Stimulated activated CD4-positive, alpha-beta T cell treated with anti-CD3 and anti-CD28 coated beads, Interleukin-2, amount 100 ng/mL, for 48 hours (primary cell): ENCODE measurements at places on chromosomes 7 and 10.

DNA sequence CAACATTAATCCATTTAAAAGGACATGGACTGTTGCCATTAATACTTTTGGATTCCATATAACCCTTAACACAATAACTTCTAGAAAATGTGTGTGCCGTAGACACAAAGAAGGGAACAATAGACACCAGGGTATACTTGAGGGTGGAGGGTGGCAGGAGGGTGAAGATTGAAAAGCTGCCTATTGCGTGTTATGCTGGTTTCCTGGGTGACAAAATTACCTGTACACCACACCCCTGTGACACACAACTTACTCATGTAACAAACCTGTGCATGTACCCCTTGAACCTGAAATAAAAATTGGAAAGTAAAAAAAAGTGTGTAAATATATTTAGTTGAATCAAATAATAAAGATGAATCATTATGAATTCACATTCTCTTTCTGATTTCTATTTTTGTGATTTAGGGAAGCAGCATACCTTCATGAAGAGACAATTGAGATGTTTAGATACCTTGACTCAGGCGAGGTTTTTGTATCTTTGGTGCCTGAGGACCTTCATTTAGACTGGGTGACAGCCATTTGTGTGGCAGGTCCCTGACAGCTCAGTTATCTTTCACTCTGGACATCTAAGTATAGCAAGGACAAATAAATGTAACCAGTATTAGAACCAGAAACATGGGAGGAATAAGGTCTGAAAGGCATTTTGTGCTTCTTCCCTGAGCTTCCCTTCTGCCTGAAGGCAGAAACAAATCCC lies 28.7 kb downstream of the GIMAP8 start:
- no peak for DNase-seq

DNA sequence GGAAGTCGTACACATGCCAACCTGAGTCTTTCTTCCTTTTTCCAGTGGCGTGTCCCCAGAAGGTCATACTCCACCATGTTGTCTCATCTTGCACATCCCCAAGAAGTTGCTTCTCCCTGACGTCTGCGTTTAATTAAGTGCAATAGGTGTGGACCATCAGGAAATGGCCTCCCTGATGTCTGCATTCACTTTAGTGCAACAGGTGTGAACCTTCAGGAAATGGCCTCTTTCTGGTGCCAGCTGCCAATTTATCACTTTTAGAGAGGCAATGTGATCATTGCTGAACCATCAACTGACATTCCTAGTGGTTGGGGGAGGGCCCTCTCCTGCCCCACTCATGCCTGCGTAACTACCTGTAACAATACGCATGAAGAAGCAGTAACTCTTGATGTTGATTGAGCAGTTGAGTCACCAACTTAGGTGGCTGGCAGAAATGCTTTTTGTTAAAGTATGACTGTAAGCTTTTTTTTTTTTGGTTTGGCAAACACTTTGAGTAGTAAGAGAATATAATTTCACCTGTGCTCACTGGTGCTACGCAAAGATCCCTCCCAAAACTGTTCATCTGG lies 25.8 kb downstream of the SCIN start:
- no peak for DNase-seq

- no peak for DNase-seq
Measured at GRCh38 chr7:135918134-135918533, 59.0 kb downstream of the MTPN start.

- DNase-seq: no peak
Measured at GRCh38 chr7:124106575-124106974, 73.7 kb upstream of the TMEM229A start.

DNA sequence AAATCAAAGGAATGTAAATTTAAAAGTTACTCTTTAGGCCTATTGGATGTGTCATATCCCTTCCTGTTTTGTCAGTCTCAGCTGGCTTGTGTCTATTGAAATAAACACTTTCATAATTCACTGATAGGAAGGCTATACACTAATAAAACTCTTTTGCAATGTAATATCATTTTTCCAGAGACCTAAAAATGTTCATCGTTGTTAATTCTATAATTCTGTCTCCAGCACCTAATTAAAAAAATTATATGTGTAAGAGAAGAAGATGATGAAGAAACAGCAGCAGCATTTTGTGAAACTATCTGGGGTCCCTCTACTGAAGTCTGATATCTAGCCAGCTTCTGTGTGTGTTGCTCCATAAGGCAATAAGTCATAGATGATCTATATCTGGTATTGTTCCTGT lies 602.7 kb downstream of the ETV1 start:
- no peak for DNase-seq

GRCh38 chr7:98974906-98975816 lies 96.8 kb downstream of the TRRAP start:
- no peak for DNase-seq

- no peak for DNase-seq
Measured at GRCh38 chr7:101677391-101677790, 48.3 kb upstream of the MYL10 start.

DNA sequence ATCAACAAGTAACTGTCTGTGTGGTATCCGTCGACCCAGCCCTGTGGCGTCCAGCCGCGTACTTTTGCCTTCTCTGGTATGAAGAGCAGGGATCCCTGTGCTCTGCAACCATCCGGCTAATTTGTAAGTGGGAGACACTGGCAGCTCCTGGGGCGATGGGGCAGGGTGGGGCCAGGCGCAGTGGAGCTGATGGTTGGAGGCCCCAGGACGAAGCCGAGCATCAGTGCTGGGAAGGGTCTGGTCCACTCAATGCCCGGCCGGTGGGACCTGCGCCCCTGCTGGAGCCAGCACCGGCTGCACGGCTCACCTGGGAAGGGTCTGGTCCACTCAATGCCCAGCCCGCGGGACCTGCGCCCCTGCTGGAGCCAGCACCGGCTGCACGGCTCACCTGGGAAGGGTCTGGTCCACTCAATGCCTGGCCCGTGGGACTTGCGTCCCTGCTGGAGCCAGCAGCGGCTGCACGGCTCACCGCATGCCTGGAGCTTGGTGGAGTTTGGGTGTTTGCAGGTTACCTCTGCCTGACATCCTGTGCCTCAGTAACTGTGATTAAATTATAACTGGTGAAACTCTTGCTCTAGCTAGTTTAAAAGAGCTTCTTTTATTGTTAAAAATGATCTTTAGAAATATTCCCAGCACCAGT lies 96.1 kb downstream of the NKX6-2 start:
- DNase-seq: no peak

- no peak for DNase-seq
Measured at GRCh38 chr10:11286261-11286852, 268.7 kb downstream of the CELF2 start.

DNA sequence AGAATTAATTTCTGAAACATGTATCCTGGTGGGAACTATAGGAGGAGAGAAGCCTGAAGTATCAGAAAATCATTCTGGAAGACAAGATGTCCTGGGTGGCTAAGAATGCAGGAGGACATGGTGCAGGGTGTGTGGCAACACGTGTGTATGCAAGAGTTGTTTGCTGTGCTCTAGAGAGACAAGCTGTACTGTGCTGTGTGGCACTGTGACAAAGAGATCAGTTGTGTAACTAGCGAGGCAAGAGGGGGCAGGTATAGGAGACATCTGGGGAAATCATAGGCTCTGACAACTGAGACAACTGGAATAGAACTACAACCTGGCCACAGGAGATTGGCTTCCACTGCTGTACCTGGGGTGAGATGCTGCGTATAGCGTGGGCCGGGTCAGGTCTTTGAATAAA lies 9.3 kb downstream of the ITGA8 start:
- DNase-seq: no peak

- DNase-seq: no peak
Measured at GRCh38 chr10:4234661-4235060, 449.7 kb upstream of the KLF6 start.

DNA sequence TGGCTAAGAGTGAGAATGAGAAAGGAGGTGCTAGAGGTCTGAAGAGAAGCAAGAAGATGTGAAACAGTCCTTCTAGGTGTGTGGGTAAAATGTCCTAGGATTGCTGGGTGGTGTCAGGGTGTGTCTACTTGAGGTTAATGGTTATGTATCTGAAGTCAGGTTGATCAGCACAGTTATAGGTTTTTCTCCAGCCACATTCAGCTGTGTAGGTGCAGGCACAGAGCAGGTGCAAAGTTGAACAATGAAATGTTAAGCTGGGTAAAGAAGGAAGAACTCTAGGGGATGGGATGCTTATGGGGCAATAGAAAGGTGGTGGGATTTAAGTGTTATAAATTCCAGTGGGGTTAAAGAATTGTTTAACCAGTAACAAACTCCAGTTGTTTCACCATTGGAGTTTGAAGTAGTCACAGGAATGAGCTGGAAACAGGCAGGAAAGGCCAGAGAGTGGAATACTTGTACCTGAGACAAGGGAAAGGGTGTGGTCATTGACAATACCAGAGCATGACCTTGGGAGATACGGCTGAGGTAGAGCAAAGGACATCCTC lies 200.4 kb upstream of the YAE1 start:
- DNase-seq: no peak

GRCh38 chr7:143104759-143105158 lies 27.1 kb upstream of the PIP start:
- no peak for DNase-seq

- no peak for DNase-seq
Measured at GRCh38 chr10:123502983-123503382, 163.2 kb upstream of the GPR26 start.

DNA sequence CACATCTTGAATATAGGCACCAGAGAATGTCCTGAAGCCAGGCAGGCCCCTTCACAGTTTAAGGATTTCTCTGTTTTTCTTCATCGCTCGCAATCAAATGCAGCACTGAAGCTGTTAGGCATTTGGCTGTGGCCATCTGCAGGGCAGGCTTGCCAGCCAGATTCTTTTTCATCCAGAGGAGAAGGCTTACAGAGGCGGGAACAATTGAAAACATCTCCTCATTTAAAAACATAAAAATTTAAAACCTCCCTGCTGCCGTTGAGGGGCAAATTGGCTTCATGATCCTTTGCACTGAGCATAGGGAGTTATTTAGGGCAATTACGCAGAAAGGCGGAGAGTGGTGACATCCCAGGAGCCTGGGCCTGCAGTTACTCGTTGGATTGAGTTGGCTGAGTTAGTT lies 500.0 kb downstream of the TYW1 start:
- no peak for DNase-seq

- DNase-seq: peak; percentile 30
Measured at GRCh38 chr10:132229834-132230556, 43.2 kb downstream of the DPYSL4 start.

DNA sequence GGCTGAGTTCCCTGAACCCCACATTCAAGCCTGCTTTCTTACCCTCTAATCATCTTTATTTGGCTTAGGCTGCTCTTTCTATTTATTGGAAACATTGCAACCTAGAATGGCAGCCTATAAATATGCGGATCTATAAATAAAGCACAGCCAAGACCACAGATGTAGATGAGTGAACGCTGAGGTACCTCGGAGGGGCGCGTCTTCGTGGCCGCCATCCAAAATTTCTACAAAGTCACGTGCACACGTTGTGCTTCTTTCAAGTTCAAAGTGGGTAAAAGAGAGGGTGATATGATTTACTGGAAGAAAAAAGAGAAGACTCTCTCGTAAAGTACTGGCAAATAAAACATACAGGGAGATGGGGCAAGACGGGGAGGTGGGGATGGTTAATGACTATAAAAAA lies 132.6 kb upstream of the RSU1 start:
- DNase-seq: no peak

DNA sequence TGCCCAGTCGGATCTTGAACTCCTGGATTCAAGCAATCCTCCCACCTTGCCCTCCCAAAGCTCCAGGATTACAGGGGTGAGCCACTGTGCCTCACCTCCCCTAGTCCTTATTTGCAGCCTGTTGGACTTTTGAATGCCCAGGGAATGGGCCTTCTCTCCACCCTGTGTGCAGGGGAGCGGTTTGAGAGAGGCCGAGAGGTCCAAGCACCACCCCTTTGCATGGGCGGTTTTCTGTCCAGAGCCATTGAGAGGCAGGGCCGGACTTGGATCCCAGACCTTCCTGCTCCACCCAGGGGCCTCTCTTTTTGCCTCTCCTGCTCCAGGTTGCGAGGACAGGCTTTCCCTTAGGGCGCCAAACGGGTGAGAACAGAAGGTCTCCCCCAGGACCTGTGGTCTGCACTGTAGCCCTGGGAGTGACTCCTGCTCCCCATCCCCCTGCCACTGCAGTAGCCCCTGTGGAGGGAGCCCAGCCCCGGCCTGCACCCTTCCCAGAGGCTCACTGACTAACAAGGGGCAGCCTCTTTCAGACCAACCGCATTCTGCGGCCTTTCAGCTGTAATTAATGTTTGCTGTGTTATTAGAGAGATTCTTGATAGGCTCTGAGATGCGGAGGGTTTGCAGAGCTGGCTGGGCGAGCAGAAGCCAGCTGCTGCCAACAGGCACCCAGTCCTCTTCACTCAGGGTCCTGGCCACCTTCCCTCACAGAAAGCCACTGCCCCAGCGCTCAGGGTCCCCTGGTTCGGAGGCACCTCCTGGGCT lies 57.9 kb downstream of the ELFN1 start:
- DNase-seq: no peak

GRCh38 chr7:108613949-108614381 lies 44.3 kb downstream of the DNAJB9 start:
- DNase-seq: no peak

DNA sequence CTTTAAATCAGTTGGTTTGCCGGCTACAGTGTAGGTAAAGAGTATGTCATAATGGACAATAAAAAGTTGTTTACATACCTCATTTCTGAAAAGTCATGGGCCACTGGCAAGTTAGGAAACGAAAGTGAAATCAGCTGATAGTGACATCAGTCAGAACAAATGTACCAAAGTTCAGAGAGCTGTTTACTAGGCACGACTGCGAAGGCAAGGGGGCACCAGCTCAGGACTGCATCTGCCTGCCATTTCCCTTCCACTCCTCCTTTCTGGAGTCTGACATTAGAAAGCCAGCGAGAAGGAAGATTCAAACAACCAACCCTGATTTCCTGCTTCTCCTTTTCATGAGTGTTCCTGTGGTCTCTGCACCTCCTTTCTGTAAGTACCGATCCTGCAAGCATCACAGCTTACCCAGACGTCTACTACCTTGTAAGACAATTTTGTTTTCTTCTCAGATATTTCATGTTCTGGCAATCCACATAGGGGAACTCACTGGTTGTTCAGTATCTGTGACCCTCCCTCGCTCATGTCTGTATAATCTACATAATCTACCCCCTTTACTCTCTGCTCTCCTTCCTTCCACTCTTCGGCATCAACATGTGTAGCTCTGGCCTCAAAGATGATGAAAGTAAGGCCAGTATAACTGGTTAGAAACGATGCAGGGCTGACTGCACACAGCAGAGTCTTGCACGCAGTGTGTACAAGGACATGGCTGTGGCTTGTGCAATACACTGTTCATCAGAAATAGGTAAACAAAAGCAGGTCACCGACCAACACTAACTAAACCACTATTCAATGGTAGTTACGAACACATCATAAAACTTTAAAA lies at the start of gene TMEM140:
TMEM140 (plus strand) TSS at position 174 of the 823 bp plus-strand sequence. CDS start 16,370 bp downstream, outside the sequence.
- DNase-seq: no peak
